ENCODE measurements at places on chromosomes 7 and 10. TPM values are rescaled to one million over a fixed set of nuclear protein-coding genes. Genes with fewer than 3 reads are reported as not detected.

The DNAH11 gene
- total RNA-seq, result not detected

- H3K4me1 ChIP-seq, result peaks cover 14% of the 10 kb centered on the region
- H3K27ac ChIP-seq, result peak overlapping the region; percentile 90
- no peaks in the 10 kb centered on the region for H3K36me3 ChIP-seq
- H3K27me3 ChIP-seq, result no peaks in the 10 kb centered on the region
- DNase-seq, result peak; percentile 86
Observed at GRCh38 chr10:93458821-93459257, 23.3 kb downstream of the MYOF start.

DNA sequence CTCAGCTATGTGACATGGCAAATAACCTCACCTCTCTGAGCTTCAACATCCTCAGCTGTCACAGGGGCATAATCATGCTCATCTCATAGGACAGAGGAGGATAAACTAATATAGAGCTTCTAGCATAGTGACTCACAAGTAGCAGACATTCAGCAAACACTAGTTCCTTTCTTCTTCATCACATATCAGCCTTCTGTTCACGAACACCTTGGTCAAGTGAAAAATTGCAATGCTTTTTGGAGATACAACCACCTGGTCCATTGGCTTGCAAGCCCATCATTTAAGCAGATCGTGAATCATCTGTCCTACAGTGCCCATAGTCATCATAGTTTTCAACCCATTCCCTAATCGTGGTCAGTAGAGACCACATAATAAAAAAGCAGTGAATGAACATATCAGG lies 277.9 kb upstream of the YAE1 start:
- H3K36me3 ChIP-seq, result no peaks in the 10 kb centered on the region
- no peak for DNase-seq
- peaks cover 25% of the 10 kb centered on the region for H3K27me3 ChIP-seq
- no peak overlapping the region for H3K27ac ChIP-seq
- H3K4me1 ChIP-seq, result no peaks in the 10 kb centered on the region

DNA sequence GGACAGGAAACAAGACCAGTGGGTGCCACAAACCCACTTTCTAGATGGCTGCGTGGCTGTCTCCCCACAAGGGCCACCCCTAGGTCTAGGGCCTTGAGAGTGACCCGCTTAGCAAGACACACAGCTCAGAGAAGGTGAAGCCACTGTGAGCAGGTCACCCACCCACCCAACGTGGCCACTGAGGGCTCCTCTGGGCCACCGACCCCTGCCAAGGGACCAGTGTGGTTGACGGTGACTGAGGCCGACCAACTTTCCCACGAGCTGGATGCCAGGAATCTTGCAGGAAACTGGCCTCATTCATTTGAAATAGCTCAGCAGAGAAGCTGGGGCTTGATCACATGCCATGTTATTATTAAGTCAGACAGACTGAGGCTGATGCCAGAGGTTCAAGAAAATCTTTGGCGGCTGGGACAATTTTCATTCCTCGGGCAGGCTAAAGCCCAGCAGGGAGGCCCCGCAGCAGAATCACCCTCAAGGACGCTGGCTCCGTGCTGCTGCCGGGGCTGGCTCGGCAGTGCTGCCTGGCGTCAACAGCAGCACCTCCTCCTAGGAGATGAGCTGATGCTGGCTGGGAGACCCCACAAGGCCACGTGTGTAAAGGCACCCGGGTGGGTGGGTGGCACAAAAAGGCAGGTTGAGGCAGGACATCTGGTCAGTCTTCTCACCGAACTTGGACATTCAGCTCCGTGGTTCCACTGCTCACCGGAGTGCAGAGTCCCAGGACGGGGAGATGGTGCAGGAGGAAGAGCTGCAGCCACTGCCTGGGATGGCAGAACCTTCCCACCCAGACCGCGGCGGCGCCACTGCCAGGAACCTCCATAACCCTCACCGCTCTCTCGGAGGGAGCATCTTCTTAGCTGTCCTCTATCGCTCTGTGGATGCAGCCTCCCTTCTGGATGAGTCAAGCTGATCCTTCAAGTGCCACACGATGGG lies 57.8 kb downstream of the ZRANB1 start:
- DNase-seq, result no peak
- no peak overlapping the region for H3K4me3 ChIP-seq
- no peaks in the 10 kb centered on the region for H3K27me3 ChIP-seq
- no peaks in the 10 kb centered on the region for H3K36me3 ChIP-seq
- H3K27ac ChIP-seq, result no peak overlapping the region

DNA sequence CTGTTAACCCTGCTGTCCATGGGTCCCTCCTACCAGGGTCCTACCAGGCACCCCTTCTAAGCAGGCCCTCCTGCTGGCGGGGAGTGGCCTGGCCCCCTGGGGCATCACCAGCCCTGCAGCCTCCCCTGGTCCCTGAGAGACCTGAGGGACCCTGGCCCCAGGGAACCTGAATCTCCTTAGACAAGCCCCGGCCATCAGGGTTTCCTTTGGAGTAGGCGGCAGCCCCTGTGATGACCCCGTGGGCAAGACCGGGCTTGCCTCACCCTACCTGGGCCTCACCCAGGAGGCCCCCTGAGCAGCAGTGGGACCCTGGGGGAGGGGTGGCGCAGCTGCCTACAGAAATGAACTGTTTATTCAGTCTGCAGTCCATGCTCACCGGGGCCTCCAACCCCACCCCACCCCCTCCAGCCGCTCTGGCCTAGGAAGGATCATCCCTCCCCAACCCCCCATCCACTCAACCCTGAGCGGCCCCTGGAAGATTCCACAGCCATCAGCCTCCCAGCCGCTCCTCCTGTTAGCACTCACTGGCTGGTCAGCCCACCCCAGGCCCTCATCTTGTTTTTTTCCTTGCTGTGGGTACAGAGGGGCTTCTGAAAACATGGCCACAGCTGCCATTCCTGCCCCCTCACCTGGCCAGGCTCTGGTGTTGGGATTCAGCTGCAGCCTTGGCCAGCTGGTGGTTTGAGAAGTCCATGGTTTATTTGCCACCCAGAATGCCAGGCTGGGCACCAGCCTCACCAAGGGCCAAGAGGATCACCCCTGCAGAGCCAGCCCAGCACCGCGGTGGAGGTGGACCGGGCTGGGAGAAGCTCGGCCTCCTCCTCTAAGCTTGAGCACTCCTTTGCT lies 34.8 kb upstream of the CHST15 start:
- H3K27me3 ChIP-seq, result no peaks in the 10 kb centered on the region
- H3K27ac ChIP-seq, result no peak overlapping the region

DNA sequence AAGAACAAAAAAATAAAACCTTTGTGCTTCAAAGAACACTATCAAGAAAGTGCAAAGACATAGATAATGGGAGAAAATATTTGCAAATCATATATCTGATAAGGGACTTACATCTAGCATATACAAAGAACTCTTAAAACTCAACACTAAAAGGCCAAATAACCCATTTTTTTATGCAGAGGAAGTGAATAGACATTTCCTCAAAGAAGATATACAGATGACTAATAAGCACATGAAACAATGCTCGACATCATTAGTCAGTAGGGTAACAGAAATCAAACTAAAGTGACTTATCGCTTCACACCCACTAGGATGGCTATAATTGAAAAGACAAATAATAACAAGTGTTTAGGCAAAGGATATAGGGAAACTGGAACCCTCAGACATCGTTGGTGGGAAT lies 78.0 kb downstream of the MALSU1 start:
- peaks cover 4% of the 10 kb centered on the region for H3K36me3 ChIP-seq
- peak overlapping the region; percentile 32 for H3K27ac ChIP-seq
- DNase-seq, result no peak
- no peaks in the 10 kb centered on the region for H3K27me3 ChIP-seq
- no peak overlapping the region for H3K4me3 ChIP-seq

- H3K4me1 ChIP-seq, result no peaks in the 10 kb centered on the region
- DNase-seq, result no peak
- H3K27me3 ChIP-seq, result peaks cover 90% of the 10 kb centered on the region
- no peaks in the 10 kb centered on the region for H3K36me3 ChIP-seq
- H3K27ac ChIP-seq, result no peak overlapping the region
Observed at GRCh38 chr10:132974886-132975830, 32.8 kb upstream of the CFAP46 start.

Measured in PC-9 (cell line).